WERI-Rb-1 (cell line): ENCODE measurements at places on chromosomes 2 and 18.

DNA sequence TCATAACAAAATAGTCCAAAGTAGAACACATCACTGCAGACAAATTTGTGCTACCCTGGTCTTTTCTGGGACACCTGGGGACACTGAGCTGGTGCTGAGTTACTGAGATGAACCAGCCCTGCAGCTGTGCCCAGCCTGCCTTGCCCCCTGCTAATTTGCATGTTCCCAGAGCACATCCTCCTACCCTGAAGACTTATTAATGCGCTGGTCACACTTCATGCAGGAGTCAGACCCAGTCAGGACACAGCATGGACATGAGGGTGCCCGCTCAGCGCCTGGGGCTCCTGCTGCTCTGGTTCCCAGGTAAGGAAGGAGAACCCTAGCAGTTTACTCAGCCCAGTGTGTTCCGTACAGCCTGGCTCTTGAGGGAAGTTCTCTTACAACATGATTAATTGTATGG lies 1518.3 kb downstream of the RPIA start:
- no peak for DNase-seq

GRCh38 chr2:25349397-25349796 lies 7.7 kb upstream of the DNMT3A start:
- DNase-seq = no peak

GRCh38 chr2:112658301-112658700 lies 12.6 kb downstream of the SLC20A1 start:
- DNase-seq = no peak

DNA sequence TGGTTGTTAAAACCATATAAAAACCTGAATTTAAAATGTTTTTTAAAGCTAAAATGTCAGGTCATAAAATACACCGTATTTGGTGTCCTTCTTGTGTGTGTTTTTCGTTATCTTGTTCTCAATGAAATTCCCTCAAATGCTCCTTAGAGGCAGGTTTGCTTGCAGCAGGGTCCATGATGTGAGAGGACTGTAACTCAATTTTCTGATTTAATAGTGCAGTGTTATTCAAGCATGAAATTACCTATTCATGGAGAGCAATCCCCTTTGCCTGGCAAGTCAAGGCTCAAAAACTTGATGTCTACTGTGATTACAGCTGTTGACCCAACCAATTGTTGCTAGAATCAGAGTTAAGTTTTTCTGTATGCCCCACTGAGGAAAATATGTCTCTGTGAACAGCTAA lies 318.2 kb downstream of the GALNT13 start:
- no peak for DNase-seq

GRCh38 chr2:102037681-102038080 lies 45.9 kb downstream of the IL1R2 start:
- no peak for DNase-seq

GRCh38 chr18:62412231-62412979 lies 87.3 kb downstream of the TNFRSF11A start:
- DNase-seq = no peak

DNA sequence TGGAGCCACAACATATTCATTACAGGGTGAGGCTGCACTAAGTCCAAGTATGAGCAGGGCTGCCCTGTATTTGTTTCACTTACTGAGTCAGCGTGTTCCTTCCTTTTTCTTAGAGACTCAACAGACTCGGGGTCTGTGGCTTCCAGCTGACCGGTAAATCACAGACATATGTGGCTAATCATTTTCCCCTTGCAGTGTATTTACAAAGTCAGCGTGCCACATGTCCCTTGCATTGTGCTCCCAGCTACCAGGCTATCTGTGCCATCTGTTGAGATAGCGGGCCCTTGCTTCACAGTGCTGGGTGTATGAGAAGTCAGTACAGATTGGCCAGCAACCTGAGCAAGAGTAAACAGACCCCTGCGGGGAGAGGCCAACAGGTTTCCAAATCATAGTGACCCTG lies 254.3 kb downstream of the LRRTM1 start:
- peak; percentile 32 for DNase-seq

DNA sequence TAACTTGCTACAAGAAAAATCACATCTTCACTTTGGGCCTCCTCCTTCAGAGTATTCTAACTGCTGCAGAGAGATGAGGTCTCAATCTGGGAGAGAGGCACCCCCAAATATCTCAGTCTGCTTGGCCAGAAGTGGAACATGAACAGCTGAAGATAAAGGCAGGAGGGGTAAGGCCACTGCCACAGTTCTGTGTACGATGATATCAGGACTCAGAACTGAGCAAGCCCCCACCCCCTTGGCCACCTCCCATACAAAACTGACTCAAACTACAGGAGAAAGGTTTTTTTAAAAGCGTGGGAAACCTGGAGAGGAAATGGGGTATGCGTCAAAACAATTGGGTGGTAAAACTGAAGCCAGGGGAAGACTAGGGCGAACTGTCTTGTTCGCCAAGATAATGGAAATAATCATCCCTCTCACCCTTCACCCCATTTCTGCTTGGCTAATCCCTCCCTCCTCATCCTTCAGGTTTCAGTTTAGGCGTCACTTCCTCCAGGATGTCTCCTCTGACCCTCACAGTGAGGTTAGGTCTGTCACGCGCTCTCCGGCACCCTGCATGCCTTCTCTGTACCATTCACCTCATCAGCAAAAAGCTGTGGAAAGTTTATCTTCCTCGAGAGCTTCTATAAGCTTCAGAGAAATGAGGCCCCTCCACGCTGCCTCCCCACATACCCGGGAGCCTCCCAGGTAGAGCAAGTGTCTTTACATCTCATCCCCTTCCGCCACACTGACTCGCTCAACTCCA lies 64.4 kb downstream of the SFXN5 start:
- no peak for DNase-seq

DNA sequence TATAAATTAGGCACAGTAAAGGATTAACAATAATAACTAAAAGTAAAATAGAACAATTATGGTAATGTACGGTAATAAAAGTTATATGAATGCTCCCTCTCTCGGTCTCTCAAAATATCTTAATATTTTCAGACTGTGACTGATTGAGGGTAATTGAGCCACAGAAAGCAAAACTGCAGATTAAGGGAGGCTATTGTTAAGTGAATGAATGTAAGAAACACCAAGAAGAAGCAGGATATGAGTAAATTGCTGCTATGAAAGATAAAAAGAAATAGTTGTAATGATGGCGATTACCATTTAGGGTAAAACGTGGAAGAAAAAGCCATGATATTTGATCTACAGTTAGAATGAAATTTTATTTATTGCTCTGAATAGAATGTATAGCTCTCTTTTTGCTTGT lies 24.1 kb downstream of the GULP1 start:
- DNase-seq = no peak

DNA sequence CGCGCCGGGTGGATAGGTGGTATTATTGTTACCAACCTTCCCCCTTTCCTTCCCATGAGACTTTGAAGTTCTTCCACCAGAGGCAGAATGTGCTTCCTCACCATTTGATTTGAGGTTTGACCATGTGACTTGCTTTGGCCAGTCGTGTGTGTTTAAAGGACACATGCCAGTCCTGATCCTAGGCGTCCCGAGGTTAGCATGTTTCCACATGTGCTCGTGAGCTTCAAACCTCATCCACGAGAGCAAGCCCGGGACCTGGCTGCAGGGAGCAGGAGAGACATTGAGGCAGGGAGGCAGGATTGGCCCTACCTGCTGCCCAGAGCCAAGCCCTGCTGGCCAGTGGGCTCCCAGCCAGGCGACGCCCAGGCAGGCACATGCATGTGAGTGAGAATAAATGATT lies 27.4 kb upstream of the EDAR start:
- DNase-seq = no peak

GRCh38 chr2:37243435-37243834 lies 12.0 kb downstream of the NDUFAF7 start:
- no peak for DNase-seq

- peak; percentile 94 for DNase-seq
Observed at GRCh38 chr2:44778221-44778654, 163.3 kb upstream of the SIX3 start.

DNA sequence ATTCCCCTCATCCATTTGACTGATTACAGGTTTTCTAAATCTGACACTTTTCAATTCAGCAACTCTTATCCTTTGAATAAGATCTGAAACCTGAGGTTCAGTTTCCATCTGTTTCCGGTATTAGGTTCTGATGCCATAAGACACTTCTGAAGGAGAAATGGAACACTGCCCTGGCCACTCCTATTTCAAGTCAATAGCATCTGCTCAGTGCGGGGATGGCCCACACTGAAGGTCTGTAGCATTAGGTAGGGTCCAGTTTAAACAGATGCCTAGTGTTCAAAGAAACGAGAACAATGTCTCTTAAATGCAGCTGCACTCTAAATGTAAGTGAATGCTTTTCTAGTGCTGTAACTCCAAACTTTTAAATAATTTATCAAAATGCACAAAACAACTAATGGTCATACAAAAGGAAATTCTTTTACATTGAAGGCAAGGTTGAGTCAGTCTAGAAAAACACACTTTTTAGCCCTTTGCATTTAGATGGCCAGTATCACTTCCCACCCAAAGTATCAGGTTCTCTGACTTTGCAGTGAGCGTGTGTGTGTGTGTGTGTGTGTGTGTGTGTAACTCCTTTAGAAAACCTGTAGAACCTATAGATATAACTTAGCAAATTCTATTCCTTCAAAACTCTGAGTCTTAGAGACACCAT lies 78.2 kb downstream of the STK39 start:
- DNase-seq = peak; percentile 60

DNA sequence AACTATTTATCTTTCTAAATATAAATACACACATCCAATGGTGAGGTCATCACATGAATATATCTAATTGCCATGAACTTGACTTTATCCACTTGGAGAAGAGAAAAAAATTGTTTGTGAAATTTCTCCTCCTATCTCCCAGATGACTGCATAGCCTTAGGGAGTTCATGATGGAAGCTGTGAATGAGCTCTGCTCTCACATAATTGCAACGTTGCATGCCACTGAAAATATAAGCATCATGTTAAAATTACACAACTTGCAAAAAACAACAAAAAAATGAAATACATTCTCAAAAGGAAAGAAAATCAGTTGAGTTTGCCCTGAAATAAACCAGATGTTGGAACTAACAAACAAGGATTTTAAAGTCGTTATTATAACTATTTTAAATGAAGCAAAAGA lies 50.6 kb upstream of the OSR1 start:
- DNase-seq = no peak

DNA sequence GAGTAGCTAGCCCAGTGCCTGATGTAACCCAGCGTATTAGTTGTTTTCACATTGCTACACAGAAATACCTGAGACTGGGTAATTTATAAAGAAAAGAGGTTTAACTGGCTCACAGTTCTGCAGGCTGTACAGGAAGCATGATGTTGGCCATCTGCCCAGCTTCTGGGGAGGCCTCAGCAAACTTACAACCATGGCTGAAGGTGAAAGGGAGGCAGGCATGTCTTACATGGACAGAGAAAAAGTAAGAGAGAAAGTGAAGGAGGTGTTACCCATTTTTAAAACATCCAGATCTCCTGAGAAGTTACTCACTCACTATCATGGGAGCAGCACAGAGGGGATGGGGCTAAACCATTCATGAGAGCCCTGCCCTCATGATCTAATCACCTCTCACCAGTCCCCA lies 6.1 kb upstream of the CYRIA start:
- DNase-seq = no peak

DNA sequence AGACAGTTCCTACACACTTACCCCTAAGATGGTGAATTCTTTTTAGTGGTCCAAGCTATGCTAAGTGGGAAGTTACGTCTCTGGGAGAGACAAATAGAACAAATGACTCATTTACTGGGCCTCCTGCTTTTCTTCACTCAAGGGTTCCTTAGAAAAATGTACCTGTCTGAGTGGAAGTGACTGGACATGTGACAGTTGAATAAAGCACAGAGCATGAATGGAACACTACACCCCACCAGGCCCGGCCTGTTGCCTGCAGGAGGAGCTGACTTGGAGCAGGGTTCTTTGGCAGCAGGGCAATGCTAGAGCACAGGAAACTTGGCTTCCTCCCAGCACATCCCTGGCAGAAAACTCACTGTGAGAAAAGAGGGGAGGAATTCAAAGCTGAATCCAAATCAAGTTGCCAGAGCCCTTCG lies 451.0 kb upstream of the SETBP1 start:
- no peak for DNase-seq
